Activated T-cell treated with anti-CD3 and anti-CD28 coated beads for 1 hour (primary cell): ENCODE measurements at places on chromosomes 4 and X.

GRCh38 chrX:20451929-20452328 lies 185.2 kb upstream of the RPS6KA3 start:
- DNase-seq: no peak

DNA sequence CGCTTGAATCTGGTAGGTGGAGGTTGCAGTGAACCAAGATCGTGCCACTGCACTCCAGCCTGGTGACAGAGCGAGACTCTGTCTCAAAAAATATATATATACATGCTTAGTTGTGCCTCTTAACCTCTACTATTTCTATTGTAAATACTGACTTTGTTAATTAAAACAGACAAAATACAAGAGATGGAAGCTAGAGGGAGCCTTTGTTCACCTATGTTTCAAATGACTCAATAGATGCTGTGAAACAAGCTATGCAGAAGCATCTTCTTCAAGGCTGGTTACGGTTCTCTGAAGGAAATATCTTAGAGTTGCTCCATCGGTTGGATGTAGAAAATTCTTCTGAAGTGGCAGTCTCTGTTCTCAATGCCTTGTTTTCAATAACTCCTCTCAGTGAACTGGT lies 6.2 kb downstream of the NCAPG start:
- DNase-seq: no peak

- DNase-seq: no peak
Measured at GRCh38 chrX:108000751-108001150, 18.6 kb upstream of the TEX13B start.

- DNase-seq: no peak
Measured at GRCh38 chr4:173685831-173686210, 155.8 kb upstream of the HAND2 start.

DNA sequence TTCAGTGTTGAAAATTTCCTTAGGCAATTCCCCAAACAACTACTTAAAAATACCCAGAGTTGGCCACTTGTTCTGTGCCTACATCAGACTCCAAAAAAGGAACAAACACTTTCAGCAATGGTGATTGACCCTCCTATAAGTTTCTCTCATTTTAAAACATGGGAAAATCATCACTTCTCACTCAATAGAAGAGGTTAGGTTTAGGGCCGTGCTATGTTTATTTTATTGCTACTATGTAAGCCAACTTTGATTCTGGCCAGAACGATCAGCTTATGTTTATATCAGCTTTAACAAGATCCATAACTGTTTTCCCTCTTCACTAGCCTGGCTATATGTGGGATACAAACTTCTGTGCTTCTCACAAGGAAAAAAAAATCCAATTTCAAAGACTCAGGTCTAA lies 133.1 kb downstream of the MTNR1A start:
- DNase-seq: no peak

DNA sequence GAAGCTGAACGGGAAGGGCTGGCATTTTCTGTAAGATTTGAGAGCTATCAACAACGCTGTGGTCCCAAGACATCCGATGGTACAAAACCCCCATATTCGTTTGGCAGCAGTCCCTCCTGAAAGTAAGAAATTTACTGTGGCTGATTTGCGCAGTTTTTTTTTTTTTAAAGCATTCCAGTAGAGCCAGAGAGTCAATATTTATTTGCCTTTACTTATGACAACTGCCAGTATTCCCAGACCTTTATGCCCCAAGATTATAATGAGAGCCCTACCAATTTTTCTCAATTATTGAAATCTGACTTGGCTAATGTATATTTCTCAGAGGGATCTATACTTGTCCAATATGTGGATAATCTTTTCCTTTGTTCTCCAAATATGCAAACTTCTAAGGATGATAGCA lies 157.5 kb upstream of the SPIN4 start:
- DNase-seq: no peak

- DNase-seq: no peak
Measured at GRCh38 chr4:182924497-182924896, 7.3 kb upstream of the DCTD start.

GRCh38 chr4:30295652-30296051 lies 424.5 kb upstream of the PCDH7 start:
- no peak for DNase-seq

DNA sequence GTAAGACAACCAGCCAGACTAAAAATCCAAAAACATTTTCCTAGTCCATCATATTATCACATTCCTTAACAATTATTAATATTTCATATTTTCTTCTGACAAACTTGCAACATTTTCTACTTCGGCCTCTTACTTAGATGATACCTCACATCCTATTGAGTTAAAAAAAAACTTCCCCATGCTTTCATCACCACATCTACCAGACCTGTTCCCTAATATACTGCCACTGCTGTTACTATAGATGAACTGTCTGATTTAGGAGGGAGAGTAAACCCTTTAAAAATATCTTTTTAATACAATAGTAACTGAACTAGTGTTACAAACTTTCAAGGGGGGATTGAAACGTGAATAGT lies 1.5 kb downstream of the FAM200B start:
- DNase-seq: no peak

DNA sequence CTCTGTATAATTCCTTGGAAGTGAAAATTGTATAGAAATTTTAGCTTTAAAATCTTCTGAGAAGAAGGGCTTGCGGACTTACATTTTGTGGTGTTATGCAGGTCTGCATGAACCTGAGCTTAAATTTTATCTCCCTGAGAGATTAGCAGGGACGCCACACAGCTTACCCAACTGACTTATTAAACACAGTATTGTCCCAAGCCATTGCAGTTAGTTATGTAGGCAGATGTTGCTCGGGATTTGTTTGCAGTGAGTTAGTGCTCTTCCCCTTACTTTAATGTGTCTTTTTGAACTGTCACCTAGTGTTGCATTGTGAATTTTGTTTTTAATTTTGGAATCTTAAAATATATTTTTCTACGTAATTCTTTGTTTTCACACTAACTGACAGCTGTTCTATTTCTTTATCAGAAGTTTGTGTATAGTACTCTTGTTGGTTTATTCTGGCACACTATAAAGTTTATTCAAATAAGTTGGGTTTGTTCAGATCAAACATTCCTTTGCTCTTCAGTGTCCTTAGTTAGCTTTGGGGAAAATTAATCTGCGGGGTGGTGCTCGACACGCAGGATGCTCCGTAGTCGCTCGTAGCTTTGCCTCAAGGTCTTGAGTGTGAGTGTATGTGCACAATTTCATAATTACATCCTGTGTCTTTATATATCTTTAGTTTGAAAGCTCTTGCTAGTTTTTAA lies 145.4 kb downstream of the STIM2 start:
- DNase-seq: no peak
